ENCODE measurements at places on chromosomes 4 and X. TPM values are rescaled to one million over a fixed set of nuclear protein-coding genes. Genes with fewer than 3 reads are reported as not detected.

IL13RA2 gene
- total RNA-seq: 13.1 TPM

CCSER1 gene
- total RNA-seq: 5.7 TPM

TREX2 gene
- total RNA-seq: 0.90 TPM

ETDB gene
- total RNA-seq: not detected

METTL14 gene
- total RNA-seq: 37.4 TPM

SULT1E1 gene
- 10.2 TPM for total RNA-seq

OCRL gene
- total RNA-seq: 9.4 TPM

PCSK1N gene
- total RNA-seq: 1.4 TPM

CDX4 gene
- total RNA-seq: not detected

MGAT4D gene
- total RNA-seq: not detected

RNF150 gene
- total RNA-seq: 0.54 TPM

PHOX2B gene
- not detected for total RNA-seq

KCTD8 gene
- not detected for total RNA-seq

LDB2 gene
- 9.9 TPM for total RNA-seq

SFRP2 gene
- total RNA-seq: not detected

APBB2 gene
- total RNA-seq: 97.1 TPM

ETDA gene
- not detected for total RNA-seq

CPLX1 gene
- not detected for total RNA-seq

SPOCK3 gene
- 0.49 TPM for total RNA-seq

CT47A1 gene
- total RNA-seq: not detected

CLNK gene
- not detected for total RNA-seq

PDGFC gene
- 22.2 TPM for total RNA-seq

USP17L20 gene
- not detected for total RNA-seq

PCYT1B gene
- 0.97 TPM for total RNA-seq

CCDC149 gene
- total RNA-seq: 5.7 TPM

CRLF2 gene
- not detected for total RNA-seq
